Mesenchymal stem cell (in vitro differentiated cells and primary cell): ENCODE measurements at places on chromosomes 11 and 22.

- no peak for DNase-seq
- no peak overlapping the region for H3K27ac ChIP-seq
- no peaks in the 10 kb centered on the region for H3K27me3 ChIP-seq
- H3K4me3 ChIP-seq = no peak overlapping the region
- no peaks in the 10 kb centered on the region for H3K4me1 ChIP-seq
Measured at GRCh38 chr11:108824545-108824944, 159.7 kb downstream of the DDX10 start.

GRCh38 chr22:45731798-45732495, 60.3 kb downstream of the ATXN10 start:
- H3K36me3 ChIP-seq = peaks cover 13% of the 10 kb centered on the region
- peak; percentile 47 for DNase-seq
- peaks cover 6% of the 10 kb centered on the region for H3K4me1 ChIP-seq
- H3K4me3 ChIP-seq = no peak overlapping the region
- H3K27ac ChIP-seq = peak overlapping the region; percentile 80

GRCh38 chr11:63868399-63869064, 29.6 kb downstream of the MARK2 start:
- no peak for DNase-seq
- peaks cover 17% of the 10 kb centered on the region for H3K36me3 ChIP-seq
- no peak overlapping the region for H3K27ac ChIP-seq
- no peak overlapping the region for H3K4me3 ChIP-seq
- peaks cover 31% of the 10 kb centered on the region for H3K4me1 ChIP-seq

DNA sequence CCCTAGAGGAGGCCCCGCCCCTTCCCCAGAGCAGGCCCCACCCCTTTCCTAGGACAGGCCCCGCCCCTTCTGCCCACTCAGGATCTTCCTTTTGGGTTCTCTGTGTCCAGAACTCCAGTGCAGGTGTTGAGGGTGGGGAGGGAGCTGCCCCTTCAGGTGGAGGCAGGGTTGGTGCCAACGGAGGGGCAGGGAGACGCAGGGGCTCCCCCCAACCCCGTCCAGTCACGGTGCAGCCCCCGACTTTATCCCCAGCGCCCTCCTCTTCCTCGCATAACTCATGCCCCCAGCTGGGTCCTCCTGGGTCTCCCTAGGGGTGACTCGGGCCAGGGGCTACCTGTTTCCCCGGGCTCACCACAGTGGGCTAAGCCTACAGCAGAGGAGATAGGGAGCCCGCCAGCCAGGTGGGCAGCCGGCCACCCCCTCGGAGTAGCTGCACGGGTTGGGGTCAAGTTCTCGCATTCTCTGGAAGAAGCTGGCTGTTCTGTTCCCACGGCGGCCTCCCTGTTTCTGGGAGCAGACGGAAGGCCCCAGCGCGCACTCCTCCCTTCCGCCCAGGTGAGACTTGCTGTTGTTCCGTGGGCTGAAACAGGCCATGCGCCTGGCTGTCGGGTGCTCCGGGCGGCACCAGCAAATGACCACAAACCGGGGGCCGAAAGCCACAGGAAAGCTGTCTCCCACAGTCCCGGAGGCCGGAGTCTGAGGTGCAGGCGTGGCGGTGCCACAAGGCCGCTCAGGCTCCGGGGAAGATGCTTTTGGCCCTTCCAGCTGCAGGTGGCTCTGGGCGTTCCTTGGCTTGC, 38.9 kb downstream of the MUC2 start:
- peaks cover 6% of the 10 kb centered on the region for H3K27me3 ChIP-seq
- H3K36me3 ChIP-seq = no peaks in the 10 kb centered on the region
- H3K4me1 ChIP-seq = peaks cover 2% of the 10 kb centered on the region
- no peak for DNase-seq
- no peak overlapping the region for H3K27ac ChIP-seq

DNA sequence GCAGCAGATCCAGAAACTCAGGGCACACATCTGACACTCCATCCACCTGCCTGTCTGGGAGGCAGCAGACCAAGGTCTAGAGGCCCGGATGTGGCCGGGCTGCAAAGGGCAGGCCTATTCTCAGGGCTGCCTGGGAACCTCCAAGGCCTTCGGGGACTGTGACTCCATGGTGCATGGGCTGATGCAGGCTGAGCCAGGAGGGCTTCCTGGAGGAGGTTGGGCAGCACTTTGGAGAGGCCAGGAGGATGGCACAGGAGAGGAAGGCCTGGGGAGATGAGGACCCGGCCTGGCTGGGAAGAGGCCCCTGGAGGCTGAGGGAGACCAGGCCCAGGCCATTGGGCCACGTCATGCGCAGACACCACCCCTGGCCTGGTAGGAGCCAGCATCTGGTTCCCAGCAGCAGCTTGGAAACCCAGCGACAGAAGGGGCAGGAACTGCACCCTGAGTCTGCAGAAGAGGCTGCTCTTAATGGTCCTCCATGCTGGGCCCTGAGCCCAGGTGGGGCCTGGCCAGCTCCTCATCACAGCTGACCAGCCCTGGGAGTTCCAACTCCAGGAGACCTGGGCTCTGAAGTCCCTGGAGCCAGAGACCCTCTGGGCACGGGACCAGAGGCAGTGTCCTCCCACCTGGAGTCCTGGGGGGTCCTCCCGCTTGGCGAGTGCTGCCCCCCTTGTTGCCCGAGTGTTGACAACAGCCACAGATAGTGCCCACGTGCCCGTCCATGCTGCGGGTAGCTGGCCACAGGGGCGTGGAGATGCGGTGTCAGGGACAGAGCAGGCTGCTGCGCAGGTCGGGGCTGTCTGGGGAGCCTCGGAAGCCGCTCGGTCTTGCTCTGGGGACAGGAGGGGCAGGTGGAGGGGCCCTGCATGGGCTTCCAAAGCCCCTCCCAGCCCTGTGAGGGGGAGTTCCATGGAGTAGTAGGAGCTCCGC, 5.5 kb downstream of the PHLDA2 start:
- no peak overlapping the region for H3K4me3 ChIP-seq
- no peak for DNase-seq
- H3K27me3 ChIP-seq = no peaks in the 10 kb centered on the region
- peaks cover 25% of the 10 kb centered on the region for H3K4me1 ChIP-seq

DNA sequence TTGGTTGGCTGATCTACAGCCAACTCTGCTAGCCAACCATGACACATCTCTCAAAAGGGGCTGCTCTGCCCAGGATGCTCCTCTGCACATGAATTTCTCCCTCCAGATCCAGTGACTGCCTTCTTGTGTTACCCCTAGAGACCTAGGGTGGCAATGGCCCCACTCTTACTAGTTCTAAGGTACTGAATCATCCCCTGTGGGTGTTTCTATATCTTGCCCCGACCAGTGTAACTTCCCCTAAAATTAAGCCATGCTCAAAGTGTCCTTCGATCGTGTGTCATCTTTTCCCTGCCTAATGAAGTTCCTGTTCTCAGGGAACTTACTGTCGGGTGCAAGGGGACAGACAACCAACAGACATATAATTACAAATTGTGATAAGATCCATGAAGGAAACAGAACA, 113.3 kb downstream of the FAM76B start:
- no peak overlapping the region for H3K27ac ChIP-seq
- no peaks in the 10 kb centered on the region for H3K4me1 ChIP-seq
- no peaks in the 10 kb centered on the region for H3K36me3 ChIP-seq
- DNase-seq = no peak
- no peaks in the 10 kb centered on the region for H3K27me3 ChIP-seq

GRCh38 chr11:46497498-46497897, 96.3 kb downstream of the AMBRA1 start:
- H3K27me3 ChIP-seq = no peaks in the 10 kb centered on the region
- DNase-seq = no peak
- no peak overlapping the region for H3K27ac ChIP-seq
- H3K36me3 ChIP-seq = peaks cover 42% of the 10 kb centered on the region
- no peaks in the 10 kb centered on the region for H3K4me1 ChIP-seq

DNA sequence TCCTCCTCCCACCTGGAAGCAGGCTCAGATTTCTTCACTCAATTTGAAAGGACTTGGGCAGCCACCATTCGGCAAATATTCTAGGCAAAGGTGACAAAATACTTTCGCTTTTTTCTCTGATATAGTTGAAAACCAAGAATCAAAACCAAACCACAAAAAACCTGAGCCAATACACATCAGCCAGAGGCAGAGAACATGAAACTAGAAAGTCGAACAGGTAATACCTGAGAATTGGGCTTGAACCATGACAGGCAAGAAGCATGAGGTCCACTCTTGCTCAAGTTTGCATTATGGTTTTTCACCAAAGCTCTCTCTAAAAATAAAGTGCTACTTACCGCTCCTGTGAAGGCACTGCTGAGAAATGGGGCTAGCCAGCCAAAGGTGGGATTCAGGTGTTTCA, 26.2 kb upstream of the LDLRAD3 start:
- H3K4me1 ChIP-seq = no peaks in the 10 kb centered on the region
- H3K27me3 ChIP-seq = peaks cover 34% of the 10 kb centered on the region
- no peak overlapping the region for H3K4me3 ChIP-seq
- no peak for DNase-seq
- H3K36me3 ChIP-seq = no peaks in the 10 kb centered on the region

DNA sequence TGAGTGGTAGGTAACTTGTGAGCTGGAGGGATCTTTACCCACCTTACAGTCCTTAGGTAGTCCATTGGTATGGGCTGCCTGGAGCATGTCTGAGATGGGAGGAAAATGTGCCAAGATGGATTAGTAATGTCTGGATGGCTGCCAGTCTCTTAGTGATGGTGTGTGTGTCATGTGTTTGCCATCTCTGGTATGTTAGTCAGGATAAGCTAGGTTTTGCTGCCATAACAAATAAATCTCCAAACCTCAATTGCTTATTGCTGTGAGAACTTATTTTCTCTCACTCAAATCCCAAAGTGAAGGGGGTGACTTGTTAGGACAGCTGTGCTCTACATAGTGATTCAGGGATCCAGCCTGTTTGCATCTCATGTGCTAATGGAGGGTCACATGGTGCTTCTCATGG, 40.9 kb upstream of the MYEOV start:
- no peak overlapping the region for H3K27ac ChIP-seq
- H3K36me3 ChIP-seq = no peaks in the 10 kb centered on the region
- H3K4me1 ChIP-seq = peaks cover 6% of the 10 kb centered on the region
- DNase-seq = peak; percentile 31

GRCh38 chr11:128492903-128493569, 94.3 kb downstream of the ETS1 start:
- H3K4me1 ChIP-seq = peaks cover 11% of the 10 kb centered on the region
- peak overlapping the region; percentile 15 for H3K27ac ChIP-seq
- H3K27me3 ChIP-seq = no peaks in the 10 kb centered on the region
- no peak for DNase-seq
- peaks cover 27% of the 10 kb centered on the region for H3K36me3 ChIP-seq
- H3K4me3 ChIP-seq = no peak overlapping the region

DNA sequence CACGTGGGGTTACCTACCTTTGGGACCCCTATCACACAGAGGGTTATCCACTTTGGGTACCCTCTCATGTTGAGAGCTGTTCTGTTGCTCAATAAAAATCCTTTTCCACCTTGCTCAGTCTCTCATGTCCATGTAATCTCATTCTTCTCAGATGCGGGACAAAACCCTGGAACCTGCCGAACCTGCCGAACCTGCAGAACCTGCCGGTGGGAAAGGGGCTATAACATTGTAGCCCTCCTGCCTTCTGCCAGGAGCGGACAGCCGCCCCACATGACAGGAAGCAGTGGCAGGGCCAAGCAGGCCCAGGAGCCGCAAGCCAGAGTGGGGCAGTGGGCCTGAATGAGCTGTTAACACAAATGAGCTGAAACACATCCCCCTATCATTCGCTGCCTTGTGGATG, 18.1 kb downstream of the NPAT start:
- no peak overlapping the region for H3K27ac ChIP-seq
- no peaks in the 10 kb centered on the region for H3K4me1 ChIP-seq
- no peak overlapping the region for H3K4me3 ChIP-seq
- peaks cover 46% of the 10 kb centered on the region for H3K36me3 ChIP-seq
- DNase-seq = no peak

DNA sequence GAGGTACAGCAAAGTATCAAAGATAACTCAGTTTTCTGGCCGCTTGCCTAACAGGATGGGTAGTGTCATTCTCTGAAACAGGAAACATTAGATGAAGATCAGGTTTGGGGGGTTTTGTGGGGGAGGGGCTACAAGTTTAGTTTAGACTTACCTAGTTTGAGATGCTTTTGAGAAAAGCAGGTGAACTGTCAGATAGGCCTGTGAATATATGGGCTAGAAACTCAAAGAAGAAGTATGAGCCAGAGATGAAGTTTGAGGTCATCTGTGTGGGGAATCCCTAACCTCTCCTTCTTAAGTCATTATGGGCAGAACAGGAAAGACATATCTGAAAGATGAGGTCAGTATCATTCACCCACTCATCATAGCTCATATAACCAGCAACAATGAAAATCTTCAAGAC, 11.9 kb downstream of the HOATZ start:
- no peak overlapping the region for H3K4me3 ChIP-seq
- H3K27me3 ChIP-seq = no peaks in the 10 kb centered on the region
- no peaks in the 10 kb centered on the region for H3K4me1 ChIP-seq
- no peaks in the 10 kb centered on the region for H3K36me3 ChIP-seq
- H3K27ac ChIP-seq = no peak overlapping the region

DNA sequence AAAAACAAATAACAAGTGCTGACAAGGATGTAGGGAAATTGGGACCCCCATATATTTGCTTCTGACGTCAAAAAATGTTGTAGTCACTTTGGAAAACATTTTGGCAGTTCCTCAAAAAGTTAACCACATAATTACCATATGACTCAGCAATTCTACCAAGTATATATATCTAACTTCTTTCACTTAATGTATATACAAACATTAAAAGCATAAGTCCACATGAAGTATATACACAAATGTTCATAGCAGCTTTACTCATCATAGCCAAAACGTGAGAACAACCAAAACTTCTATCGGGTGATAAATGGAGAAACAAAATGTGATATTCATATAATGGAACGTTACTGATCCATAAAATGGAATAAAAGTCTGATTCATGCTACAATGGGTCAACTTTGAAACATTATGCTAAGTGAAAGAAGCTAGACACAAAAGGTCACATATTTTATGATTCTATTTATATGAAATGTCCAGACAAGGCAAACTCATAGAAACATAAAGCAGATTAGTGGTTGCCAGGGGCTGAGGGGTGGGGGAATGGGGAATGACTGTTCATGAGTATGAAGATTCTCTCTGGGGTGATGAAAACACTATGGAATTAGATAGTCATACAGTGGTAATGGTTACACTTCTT, 48.7 kb upstream of the TEAD1 start:
- no peaks in the 10 kb centered on the region for H3K4me1 ChIP-seq
- no peaks in the 10 kb centered on the region for H3K27me3 ChIP-seq
- no peak overlapping the region for H3K27ac ChIP-seq
- no peak overlapping the region for H3K4me3 ChIP-seq

DNA sequence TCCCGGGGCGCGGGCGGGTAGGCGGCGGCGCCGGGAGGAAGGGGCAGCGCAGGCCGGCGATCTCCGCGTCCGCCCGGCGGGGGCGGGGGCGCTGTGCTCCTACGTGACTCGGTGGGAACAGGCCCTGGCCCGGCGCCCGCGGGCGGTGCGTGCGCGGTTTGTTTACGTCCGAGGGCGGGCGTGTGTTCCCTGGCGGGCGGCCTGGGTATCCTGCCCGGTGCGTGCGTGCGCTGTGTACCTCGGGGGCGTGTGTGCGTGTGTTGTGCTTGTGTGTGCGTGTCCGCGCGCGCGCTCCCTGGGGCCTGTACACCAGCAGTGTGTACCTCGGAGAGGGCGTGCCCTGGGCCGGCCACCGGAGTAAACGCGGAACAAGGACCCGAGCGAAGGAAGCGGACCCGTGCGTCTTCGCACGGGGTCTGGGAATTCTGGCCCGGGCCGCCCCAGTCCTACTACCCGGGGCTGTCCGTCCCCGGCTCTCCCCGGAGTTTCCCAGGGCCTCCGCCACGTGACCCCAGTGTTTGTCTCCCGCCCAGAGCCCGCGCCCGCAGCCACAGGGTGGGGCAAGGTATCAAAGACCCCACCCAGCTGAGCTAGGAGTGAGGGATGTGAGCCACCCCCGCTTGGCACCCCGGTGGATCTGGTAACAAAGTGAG, 769 bp downstream of the MAFF start:
- no peaks in the 10 kb centered on the region for H3K27me3 ChIP-seq
- no peak overlapping the region for H3K27ac ChIP-seq
- peak overlapping the region; percentile 83 for H3K4me3 ChIP-seq
- H3K36me3 ChIP-seq = peaks cover under 1% of the 10 kb centered on the region
- H3K4me1 ChIP-seq = peaks cover 27% of the 10 kb centered on the region
